ENCODE measurements at places on chromosomes 6 and 20.

DNA sequence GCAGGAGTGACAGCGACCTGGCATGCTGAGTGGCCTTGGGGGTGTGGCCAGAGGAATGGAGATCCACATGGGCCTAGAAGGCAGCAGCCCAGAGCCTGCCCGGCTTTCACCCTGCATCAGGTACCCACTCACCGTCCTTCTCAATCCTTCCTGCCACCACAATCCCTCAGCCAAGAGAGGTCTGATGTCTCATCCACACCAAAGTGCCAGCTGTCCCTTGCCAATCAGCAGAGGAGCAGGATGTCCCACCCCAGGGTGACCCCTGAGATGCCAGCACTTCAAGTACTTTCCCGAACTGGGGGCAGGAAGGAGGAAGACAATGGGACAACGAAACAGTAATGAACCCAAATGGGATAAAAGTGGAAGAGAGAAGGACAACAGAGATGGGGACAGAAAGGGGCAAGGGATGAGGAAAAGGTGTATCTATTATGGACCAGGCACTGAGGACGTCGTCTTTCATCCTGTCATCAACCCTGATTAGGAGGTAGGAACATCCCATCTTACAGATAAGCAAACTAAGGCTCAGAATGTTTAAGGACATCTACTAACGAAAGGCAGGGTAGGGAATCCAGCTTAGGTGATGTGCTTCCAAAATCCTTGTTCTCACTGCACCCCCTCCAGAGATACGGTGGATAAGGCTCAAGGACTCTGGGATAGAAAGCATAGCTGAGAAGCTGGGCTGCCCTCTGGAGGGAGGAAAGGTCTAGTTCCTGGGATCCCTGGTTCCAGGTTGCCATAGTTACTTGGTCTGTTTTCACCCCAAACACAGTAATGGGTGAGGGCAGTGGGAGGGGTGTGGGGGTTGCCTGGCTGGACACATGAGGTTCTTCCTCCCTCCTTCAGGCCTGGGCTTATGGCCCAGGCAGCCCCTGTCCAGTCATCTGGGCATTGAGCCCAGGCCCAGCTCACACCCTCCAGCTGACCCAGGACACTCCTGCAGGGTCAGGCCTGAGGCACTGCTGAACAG lies 4.5 kb upstream of the TNXB start:
- DNase-seq = no peak

DNA sequence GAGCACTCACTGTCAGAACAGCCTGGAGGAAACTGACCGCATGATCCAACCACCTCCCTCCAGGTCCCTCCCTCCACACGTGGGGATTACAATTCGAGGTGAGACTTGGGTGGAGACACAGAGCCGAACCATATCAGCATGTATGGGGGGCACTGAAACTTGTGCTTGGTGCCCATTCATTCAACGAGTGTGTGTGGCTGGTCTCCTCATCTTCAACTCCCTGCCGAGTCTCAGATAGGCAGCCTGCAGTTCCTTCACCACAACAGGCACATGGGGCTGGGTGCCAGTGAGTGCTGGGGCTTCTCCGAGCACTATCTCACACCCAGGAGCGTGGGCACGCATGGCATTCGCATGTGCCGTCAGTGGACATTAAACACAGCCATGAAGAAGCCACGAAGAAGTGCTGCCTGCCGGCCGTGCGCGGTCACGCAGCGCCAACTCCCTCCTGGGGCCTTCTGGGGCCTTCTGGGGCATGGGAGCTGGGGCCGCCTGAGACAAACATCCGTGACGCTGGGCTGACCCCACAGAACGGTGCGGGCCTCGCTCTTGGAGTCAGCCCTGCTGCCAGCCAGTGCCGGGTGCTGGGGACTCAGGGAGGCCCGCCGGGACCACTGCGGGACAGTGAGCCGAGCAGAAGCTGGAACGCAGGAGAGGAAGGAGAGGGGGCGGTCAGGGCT lies 714 bp upstream of the RTEL1 start:
- no peak for DNase-seq

- no peak for DNase-seq
Observed at GRCh38 chr6:136236466-136237293, 13.4 kb downstream of the MTFR2 start.

DNA sequence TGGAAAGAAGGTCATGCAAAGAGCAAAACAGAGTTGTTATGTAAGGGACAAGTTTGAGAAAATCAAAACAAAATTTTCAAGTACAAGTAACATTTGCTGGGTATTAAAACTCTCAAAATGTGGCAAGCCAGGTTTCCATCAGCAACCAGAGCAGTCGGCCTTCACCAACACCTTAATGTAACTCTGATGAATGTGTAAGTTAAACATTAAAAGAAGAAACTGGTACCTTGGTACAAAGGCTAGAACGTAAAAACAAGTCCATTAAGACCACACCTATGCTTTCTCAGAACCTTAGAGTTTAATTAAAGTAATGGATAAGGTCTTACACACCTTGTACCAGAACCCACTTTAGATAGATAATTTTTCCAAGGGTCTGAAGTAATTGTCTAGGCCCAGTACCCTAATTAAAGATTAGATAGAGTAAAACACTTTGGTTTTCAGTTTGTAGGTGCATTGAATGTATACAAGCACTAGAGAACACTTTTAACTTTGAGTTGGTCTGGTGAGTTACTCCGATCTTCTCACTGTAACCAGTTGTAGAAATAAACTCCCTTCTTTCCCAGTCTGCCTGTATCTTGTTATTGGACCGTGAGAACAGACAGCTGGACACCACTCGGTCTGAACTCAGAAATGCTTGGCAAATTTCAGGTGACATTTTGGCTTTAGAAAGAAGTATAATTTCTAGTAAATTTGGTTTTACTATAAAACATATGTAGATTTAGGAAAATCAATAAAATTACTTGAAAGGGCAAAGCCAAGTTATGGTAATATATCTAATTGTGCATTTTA lies 319.4 kb downstream of the HTR1B start:
- DNase-seq = no peak

- no peak for DNase-seq
Observed at GRCh38 chr6:169368200-169368599, 114.6 kb upstream of the THBS2 start.

DNA sequence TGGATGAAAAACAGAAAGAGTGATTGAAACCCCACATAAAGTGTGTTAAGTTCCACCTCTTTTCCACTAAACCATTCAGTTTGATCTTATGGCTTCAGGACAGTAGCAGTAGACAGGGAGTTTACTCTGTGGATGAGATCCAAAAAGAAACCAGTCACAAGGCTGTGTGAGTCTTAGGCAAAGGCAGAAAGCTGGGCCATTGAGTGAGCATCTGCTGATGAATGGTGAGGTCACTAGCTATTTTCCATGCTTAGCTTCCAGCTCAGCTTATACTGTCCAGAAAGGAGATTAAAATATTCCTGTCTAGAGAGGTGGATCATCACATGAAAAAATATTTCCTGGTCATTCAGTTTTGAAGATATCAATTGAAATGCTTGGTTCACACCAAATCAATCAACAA lies 1643.9 kb downstream of the HACE1 start:
- DNase-seq = no peak

GRCh38 chr6:17292600-17293133 lies 11.5 kb downstream of the RBM24 start:
- DNase-seq = no peak

- DNase-seq = no peak
Observed at GRCh38 chr20:57251344-57251743, 15.1 kb downstream of the BMP7 start.

DNA sequence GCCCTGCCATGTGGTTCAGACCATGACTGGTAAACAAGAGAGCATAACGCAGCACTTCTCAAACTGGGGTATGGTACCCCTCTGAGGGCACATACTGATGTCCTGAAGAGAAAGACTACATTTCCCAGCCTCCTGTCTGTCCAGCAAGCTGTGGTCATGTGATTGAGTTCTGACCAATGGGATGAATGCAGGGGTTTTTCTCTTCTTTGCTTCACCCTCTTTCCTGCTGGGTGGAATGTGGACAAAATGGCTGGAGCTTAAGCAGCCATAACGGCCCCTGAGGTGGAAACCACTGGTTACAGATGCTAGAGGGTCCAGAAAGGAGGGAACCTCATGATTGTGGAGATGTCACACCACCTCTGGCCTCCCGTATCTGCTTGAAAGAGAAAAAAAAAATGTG lies 19.4 kb upstream of the KCNB1 start:
- DNase-seq = no peak

- DNase-seq = no peak
Observed at GRCh38 chr6:133609415-133610226, 279.3 kb upstream of the TCF21 start.

DNA sequence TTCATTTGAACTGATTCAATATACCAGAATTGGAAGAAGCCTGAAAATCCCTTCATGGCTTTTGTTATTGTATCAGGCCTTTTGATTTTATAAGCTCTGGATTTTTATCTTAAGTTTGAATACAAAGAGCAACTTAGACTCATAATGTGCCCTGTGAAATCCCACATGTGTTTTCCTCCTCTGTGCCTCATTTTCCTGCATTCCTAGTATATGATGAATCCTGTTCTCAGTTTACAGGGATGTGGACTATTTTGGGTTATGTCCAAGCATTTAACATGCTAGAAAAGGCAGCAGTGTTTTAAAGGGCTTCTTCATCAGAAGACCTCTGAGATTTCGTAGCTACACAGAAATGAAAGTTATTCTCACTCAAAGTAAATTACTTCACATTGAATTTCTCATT lies 455.0 kb downstream of the RFPL4B start:
- DNase-seq = no peak

DNA sequence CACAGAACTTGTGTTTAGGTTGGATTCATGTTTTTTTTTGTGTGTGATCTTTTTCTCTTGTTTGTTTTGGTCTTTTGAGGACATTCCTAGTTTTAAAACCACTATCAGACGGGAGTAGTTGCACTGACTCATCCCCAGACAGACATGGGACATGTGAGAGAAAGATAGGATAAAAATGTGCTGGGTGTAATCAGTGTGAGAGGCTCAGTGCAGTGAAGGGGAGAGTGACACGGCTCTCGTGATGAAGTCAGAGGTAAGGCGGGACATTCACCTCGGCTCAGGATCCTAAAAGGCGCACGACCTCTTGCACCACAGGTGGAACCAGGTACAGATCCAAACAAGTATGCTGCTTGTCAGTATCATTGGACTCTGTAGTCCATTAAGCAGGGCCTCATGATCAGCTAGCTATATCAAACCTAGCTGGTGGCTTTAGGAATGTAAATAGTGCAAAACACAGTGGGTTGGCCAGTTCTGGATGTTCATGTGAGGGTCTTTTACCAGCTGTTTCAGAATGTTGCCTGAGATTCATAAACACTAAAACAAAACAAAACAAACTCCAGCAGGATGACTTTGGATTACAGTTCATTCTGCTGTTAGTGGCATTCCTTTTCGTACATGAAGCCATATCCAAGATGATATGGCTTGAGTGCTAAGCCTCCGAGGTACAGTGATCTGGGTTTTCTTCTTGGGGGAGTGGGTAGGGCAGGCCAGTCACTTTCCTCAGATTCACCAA lies 18.0 kb downstream of the FOXO3 start:
- DNase-seq = no peak
